ENCODE measurements at places on chromosomes 6 and 20.

GRCh38 chr6:165880686-165881085 lies 217.6 kb upstream of the PDE10A start:
- DNase-seq = no peak

GRCh38 chr20:64041040-64041780 lies 5.2 kb downstream of the C20orf204 start:
- DNase-seq = no peak

DNA sequence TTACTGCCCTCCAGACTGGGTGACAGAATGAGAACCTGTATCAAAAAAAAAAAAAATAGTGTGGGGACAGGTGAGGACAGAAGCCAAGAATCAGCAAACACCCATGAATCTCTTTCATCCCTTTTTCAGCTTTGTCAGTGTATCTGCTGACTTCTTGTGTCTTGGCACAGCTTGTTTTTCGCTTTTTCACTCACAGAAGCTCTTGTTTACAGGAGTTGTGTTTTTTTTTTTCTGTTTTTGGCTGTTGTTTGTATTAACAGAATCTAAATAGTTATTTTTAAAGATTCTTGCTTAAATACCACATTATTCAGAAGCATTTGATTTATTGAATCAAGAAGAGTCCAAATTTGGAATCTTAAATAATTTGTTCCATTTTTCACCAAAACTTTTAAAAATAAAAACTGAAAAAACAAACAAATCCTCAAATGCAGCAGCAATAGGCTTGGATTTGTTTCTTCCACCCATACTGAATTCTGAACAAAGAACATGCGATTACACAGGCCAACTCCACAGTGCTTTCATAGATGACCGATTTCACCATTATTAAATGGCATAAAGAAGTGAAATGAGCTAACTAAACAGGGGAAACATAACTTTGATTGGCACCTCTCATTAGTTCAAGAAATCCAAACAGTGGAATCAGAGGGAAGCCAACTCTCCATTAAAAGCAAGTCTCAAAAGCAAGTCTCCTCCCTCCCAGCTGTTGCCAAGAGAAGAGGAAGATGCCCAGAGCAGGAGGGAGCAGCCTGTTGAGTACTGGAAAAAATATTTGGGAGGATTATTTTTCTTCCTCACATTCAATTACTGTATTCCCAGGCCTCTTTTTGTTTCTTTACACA lies 27.2 kb upstream of the GPR63 start:
- no peak for DNase-seq

GRCh38 chr6:111592726-111593511 lies 12.8 kb downstream of the TRAF3IP2 start:
- no peak for DNase-seq

- no peak for DNase-seq
Measured at GRCh38 chr6:136582711-136583471, 32.7 kb upstream of the MAP7 start.

DNA sequence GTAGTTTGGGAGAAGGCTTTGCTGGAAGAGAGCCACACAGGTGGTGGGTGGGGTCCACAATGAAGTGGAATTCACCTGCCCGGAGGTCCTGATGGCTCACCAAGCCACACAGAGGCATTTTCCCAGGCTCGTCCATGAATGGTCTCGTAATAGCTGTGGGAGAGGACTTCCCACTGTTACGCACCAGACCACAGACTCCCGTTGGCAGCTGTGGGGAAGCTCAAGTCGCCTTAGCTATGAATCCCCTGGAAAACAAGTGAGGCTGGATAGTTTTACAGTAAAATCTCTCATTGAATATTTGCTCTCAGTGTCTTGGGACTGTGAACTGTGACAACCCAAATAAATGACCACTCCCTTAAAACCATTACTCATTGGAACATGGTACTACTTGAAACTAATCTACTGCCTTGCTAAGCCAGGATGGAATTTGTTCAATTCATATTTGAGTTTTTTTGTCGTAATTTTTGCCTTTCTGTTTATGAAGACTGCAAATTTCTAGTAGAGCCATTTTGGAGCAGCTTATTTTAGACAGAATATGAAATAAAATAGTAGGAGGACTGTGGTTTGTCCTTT lies 79.4 kb downstream of the JAG1 start:
- no peak for DNase-seq

DNA sequence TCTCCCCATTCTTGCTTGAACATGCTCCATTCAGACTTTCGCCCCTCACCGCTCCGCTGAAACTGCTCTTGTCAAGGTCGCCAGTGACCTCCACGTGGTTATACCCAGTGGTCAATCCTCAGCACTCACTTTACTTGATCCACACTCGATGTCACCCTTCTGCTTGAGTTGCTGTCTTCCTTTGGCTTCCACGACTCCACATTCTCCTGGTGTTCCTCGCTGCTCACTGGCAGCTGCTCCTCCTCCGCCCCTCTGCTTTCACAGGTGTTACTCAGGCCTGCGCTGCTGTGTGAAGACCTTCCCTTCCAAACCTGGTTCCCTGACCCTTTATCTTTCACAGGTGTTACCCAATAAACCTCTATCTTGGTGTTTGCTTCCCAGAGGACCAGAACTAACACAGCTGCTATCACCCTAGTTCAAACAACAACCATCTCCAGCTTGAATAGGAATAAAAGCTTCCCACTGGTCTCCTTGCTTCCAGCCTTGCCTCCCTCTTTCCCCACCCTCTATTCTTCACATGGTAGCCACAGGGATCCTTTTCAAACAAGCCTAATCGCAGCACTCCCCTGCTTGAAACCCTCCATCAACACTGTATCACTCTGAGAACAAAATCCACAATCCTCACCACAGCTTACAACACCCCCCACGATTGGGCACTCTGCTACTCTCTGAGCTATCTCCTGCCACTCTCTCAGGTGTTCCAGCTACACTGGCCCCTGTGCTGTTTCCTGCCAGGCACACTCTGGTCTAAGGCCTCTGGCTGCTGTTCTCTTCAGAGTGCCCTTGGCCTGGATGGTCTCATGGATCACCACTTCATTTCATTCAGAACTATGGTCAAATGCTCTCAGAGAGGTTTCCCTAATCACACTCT lies 10.7 kb downstream of the PPIL1 start:
- DNase-seq = no peak

All from suprapubic skin (tissue), 4 donors.